ENCODE measurements at places on chromosomes 12 and 14. TPM values are rescaled to one million over a fixed set of nuclear protein-coding genes. Genes with fewer than 3 reads are reported as not detected.

Gene TDRD9
- polyA plus RNA-seq = 1.9 TPM

Gene FAM181A
- polyA plus RNA-seq = 0.51 TPM

Gene TRPV4
- polyA plus RNA-seq = 2.7 TPM

Gene BLOC1S1
- polyA plus RNA-seq = 73.7 TPM

Gene PRIMA1
- 0.37 TPM for polyA plus RNA-seq

Gene EML5
- polyA plus RNA-seq = 1.3 TPM

Gene SMCO3
- polyA plus RNA-seq = 0.82 TPM

Gene PLEKHH1
- polyA plus RNA-seq = 8.5 TPM

Gene ZDHHC22
- 0.05 TPM for polyA plus RNA-seq

Gene LRRC10
- polyA plus RNA-seq = not detected

Gene CISTR
- polyA plus RNA-seq = not detected

Gene IGF1
- polyA plus RNA-seq = 19.6 TPM

Gene BCL2L14
- polyA plus RNA-seq = 0.56 TPM

Gene RAP1B
- 169 TPM for polyA plus RNA-seq

Gene TMEM30B
- polyA plus RNA-seq = 17.7 TPM

Gene ALKBH1
- 14.3 TPM for polyA plus RNA-seq

Gene TMTC2
- 45.3 TPM for polyA plus RNA-seq

Gene ZNF891
- 3.7 TPM for polyA plus RNA-seq

Gene KLRC1
- polyA plus RNA-seq = 1.2 TPM

Gene WNK1
- polyA plus RNA-seq = 81.2 TPM

Gene GPRC5A
- 12.5 TPM for polyA plus RNA-seq
